Right ventricle myocardium inferior (tissue), 1 donor: ENCODE measurements at places on chromosomes 16 and 17. TPM values are rescaled to one million over a fixed set of nuclear protein-coding genes. Genes with fewer than 3 reads are reported as not detected.

DNA sequence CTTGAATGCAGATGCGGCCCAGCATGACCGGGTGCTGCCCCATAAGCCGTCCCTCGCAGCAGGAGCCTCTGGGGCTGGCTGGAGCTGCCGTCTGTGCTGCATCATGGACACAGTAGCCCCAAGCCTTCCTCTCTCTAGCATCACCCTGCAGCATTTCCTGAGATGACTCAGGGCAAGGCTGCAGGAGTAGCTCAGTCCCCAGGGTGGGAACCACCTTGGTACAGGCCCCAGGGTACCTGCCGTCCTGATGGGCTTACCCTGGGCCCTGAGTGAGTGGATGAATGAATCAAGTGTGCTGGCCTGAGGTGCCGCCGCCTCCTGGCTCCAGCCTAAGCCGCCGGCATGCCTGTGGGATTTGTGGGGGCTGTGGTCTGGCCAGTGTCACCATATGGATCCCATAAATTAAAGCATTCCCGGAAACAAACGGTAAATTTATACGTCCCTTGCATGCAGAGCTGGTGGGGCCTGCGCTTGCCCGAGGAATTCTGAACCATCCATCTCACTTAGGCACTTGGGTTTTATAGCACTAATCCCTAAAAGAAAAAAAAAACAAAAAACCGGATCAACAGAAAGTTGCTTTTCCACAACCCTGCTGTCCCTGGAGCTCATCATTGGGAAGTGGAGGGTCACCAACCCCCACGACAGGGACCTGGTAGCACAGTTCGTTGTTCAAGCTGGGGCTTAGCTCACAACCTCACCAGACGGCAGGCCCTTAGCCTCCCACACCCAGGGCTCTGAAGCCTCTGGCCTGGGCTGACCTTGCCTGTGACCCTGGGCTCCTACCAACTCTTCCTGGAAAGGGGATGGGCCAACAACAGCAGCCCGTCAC lies 242.6 kb upstream of the CIBAR2 start:
- DNase-seq, result no peak

GRCh38 chr16:27556471-27556870 lies 6.5 kb downstream of the KATNIP start:
- no peak for DNase-seq

DNA sequence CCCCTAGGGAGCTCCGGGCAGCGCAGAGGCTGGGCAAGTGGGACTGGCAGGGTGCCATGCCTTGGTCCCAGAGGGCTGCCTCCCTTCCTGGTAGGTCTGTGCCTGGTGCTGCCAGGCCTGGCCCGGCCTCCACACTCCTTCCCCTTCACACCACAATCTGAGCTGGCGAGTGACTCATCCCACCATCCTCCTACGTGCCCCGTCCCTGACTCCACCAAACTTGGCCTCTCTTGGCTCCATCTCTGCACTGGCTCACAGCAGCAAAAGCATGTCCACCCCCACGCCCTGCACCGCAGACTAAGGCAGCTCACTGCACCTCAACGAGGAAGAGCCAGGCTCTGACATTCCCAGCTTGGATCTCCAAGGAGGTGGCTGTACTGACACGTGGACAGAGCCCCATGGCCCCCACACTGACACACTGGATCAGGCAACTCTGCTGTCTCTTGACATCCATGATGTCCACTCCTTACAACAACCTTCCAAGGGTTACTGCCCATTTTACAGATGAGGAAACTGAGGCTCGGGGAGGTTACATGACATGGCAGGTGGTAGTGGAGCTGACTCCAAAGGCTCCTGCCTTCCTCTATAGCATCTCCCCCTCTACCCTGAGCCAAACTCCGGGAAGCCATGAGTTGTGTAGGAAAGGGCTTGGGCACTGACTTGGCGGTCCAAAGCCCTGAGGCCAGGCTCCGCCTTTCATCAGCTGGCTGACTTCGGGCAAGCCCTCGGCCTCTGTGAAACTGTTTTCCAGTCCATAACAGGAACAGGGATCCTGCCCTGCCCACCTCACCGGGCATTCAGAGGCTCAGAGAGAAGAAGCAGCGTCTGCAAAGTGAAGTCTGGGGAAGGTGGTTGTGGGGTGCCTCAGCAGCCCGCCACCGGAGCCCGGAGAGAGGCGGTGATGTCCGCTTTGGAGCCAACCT lies 20.1 kb upstream of the KRT19 start:
- no peak for DNase-seq

DNA sequence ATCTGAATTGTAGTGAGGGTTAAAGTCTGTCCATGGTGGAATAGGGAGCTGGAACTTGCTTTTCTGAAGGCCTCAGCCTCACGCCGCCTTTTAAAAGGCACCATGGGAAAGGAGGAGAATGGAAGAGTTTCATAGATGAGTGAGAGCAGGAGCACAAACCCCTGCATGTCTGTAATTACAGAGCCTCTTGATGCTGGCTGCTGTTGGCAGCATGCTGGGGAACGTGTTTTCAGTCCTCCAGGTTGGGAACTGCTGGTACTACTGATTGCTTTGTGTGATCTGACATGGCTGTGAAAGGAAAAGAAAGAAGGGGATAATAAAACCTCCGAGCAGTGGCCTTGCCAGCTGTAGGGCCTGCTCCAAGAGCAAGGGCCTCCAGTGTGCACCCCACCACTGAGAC lies 16.8 kb upstream of the DYNLL2 start:
- DNase-seq, result no peak

Gene LRRC46
- total RNA-seq, result 0.30 TPM
